Natural killer cell treated with Interleukin-12 subunit alpha and Interleukin-12 subunit beta and Interleukin-15 and Interleukin-18, amount 100 ng/mL, for 72 hours (primary cell): ENCODE measurements at places on chromosomes 12 and 14.

- DNase-seq, result no peak
Observed at GRCh38 chr14:105217774-105218173, 30.6 kb upstream of the BTBD6 start.

DNA sequence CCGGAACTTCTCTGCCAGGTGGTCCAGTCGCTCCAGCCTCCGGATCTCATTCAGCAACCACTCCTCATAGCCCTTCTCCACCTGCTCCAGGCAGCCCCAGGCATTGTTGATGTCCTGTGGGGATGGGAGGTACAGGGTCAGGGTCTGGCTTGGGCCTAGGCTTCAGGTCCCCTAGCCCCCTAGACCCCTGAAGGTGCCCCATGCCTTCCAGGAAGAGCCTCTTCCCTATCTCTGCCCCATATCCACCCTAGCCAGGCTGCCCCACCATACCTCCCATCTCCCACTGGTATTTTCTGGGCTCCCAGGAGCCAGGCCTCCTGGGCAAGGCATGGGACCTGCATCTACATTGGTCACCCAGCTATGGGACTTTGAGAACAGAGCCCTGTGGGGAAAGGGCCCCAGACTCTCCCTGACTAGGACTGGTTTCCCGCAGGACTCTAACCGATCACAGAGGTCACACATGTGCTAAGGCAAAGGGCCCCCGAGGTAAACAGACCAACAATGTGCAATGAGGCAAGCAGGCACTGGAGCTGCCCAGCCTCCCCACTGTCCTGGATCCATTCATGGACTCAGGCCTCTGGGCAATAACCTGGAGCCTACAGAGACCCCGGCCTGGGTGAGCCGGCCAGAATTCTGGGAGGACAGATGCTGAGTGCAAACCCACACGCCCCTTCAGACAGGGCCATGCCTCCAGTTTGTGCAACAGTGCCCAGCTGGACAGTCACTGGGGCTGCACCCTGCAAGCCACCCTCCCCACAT is 88.8 kb downstream of the ACTN1 start:
- no peak for DNase-seq

- no peak for DNase-seq
Observed at GRCh38 chr14:77208291-77208978, 26.8 kb downstream of the TMEM63C start.

DNA sequence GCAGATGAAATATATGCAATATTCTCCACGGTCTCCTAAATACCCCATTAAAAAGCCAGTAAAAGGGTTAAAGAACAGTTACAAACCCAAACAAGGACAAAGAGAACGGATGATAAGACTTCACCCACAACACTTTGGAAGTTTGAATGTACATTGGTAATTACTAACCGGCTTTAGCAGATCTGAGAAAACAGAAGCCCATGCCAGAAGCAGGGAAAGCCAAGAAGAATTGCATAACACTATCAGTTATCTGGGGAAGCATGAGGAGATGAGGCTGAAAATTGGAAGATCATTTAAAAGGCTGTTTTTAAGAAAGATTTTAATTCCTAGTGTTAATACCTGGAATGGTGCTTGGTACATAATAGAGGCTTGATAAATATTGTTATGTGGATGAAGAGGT is 55.6 kb upstream of the MYBPC1 start:
- no peak for DNase-seq

DNA sequence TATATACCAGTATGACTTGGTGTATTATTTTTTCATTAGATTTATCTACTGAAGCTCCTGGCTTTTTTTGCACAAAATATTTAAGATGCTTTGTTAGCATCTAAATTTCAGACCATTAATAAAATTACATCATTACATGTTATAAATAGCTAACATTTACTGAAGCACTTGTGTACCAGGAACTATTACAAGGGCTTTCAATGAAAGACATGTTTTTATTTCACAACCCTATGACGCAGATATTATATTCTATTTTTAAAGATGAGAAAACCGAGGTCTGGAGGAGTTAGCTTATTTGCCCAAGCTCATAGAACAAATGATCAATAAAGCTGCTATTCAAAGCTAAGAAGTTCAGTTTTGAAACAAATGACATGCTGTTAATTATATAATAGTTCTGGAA is 420.4 kb upstream of the DCN start:
- no peak for DNase-seq

DNA sequence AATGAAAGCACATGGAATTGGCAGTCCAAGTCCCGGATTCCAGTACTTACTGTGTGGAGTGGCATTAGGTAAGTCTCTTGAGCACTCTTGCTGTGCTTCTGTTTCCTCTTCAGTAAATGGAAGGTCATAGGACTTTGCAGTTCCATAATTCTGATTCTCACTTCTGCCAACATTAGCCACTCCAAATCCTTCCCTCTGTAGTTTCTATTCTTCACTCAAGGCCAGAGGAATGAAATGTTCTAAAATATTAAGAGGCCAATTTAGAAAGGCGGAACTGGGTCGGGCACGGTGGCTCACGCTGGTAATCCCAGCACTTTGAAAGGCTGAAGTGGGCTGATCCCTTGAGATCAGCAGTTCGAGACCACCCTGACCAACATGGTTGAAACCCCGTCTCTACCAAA is 19.8 kb upstream of the SLC5A8 start:
- DNase-seq, result no peak

DNA sequence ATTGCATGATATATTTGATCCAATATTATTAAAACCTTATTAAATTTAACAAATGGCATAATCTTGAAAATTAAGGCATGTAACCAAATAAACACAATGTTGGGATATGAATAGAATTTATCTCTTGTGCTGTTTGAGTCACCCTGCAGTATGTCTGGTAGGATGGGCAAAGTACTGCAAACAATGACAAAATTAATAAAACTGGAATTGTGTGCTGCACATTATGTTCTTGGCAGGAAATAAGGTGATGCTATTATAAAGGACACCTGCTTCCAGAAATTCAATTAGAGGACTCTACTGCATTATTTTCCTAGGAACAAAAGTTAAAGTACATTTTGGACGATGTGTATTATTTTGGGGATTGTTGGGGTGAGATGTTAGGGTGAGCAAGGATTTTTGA is 132.7 kb downstream of the PPFIA2 start:
- DNase-seq, result no peak

DNA sequence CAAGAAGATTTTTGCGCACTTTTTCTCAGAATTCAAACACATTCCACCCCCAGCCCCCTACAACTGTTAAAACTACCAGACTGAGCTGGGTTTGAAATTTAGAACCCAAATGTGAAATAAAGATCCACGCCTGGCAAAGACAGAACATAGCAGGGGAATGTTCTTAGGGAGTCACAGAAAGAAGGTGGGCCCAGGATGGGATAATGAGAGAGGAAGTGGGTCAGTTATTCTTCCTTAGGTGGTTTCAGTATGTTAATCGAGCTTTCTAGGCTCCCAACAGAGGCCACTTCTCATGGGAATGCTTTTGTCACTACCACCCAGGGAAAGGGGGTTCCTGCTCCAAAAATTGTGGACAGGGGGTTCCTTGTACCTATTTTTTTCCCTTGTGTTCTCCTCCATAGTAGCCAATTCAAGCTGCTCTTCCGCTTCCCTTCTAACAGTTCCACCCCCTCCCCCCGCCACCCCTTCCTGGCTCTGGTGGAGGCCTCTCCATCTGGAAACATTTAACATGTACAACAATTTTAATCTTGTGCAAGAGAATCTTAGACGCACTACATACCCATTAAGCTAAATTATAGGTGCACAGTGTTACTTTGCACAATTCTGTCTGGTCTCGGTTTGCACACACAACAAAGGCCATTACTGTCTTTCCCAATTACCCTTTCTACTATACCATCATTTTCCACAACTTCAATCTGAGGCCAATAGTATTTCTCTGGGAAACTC is 218.1 kb downstream of the MON2 start:
- no peak for DNase-seq

GRCh38 chr12:112096667-112097066 is 11.9 kb downstream of the NAA25 start:
- no peak for DNase-seq

DNA sequence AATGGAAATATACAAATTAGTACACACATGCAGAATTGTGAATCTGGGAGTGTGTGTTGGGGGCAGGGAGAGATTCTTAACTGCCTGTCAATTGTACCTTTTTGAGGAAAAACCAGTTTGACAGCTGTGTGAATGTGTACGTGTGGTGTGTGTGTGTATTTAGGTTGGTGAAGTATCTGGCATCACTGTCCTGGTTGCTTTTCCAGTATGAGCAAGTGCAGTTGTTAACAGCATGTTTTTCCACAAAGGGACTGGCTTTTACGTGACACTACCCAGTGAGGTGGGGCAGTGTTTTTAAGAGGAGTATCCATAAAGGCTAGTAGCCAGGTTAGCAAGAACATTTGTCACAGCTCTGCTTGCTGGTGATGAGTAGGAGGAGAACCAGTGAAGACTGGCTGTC is 56.1 kb downstream of the DAAM1 start:
- DNase-seq, result no peak

GRCh38 chr14:68714991-68715924 is 77.6 kb downstream of the ZFP36L1 start:
- DNase-seq, result no peak

- DNase-seq, result no peak
Observed at GRCh38 chr14:89881839-89882238, 72.7 kb downstream of the EFCAB11 start.

DNA sequence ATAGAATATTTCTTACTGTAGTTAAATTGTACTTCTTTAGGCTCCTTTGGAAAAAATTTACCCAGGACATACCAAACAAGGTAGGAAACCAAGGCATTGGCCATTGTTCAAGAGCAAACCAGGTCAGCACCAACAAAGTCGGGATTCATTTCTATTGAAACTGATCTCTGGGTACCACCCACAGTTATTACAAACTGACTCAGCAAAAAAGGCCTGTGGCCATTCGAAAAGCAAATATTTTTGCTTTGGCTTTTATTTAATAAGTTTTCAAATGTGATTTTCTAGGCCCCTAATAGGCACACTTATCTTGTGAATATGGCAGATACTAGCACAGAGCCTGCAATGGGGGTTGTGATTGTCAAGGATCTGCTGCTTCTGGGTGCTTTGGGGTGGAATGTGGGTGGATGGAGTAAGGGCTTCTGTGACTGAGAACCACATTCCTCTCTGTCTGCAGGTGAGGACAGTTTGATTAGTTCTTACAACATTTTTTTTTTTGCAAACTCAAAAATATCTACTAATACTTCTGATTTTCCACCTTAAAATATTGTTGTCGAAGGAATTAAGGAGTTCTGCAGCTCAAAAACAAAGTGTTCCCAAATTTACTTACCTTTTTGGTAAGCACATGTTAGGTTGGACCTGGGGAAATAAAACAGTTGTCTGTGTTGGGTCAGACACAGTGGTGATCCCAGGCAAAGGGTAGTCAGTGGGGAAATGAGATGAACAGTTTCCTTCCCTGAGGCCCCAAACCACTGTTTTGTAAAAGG is 45.1 kb downstream of the FLRT2 start:
- no peak for DNase-seq

GRCh38 chr12:123064366-123064765 is 83.9 kb downstream of the ARL6IP4 start:
- no peak for DNase-seq

- DNase-seq, result no peak
Observed at GRCh38 chr12:55972911-55973598, 823 bp upstream of the RAB5B start.

DNA sequence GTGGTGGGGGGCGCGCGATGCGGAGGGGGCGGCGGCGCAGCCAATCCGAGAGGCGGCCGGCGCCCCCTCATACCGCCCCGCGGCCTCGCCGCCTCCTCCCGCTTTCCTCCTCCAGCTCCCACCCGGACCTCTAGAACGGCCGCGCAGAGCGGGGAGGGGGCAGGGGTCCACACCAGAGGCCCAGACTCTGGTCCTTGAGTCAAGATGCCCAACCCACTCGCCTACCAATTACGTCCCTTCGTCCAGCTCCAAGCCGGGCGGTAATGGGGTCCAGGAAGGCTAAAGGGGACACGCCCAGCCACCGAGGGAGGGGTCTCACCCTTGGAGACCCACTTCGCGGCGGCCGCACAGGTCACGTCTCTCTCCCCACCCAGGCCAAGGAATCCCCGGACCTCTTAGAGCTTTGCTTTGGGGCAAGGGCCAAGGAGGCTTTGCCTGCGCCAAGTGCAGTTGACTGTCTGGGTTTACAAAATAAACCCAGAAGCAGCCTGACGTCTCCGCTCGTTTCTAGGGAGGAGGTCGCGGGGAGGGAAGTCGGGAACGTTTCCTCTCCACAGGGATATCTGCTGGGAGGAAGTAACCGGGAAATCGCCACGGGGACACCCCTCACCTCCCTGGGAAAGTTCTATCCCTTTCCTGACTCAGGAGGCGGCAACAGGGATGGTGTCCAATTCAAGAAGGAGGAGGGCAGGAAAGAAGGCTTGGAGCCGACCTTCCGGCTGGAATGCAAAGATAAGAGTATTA is 394 bp upstream of the AMIGO2 start:
- DNase-seq, result no peak

DNA sequence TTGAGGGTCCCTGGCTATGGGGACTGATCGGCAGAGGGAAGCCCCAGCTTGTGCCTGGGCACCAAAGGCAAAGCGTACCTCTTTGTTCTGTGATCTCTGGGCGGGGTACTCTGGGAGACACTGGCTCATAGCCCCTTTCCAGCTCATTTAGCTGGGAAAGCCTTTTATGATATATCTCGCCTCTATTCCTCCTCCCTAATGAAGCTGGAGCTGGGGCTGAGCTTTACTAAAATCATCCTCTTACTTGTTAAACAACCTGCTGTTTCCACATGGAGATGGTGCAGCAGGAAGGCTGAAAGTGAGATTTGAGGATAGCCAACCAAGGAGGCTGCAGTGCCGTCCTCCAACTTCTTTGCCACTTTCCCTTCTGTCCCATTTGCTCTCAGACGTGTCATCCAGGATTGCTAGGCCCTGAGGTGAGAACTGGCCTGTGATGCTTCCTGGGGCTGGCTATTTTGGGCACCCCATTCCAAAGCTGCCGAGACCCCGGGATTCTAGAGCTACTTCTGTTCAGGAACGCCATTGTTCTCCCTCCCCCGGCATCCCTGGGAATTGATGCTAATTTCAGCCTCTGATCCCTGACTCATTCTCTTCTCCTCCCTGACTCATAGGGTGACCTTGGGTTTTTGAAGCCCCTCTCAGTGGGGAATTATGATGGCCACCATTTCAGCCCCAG is 16.0 kb downstream of the PDE1B start:
- DNase-seq, result no peak
